Stimulated activated CD4-positive, alpha-beta T cell treated with anti-CD3 and anti-CD28 coated beads, TNF-alpha, amount 100 ng/mL, for 48 hours (primary cell): ENCODE measurements at places on chromosomes 1 and 21.

GRCh38 chr1:26999440-26999987, 6.0 kb downstream of the TRNP1 start:
- no peak for DNase-seq

DNA sequence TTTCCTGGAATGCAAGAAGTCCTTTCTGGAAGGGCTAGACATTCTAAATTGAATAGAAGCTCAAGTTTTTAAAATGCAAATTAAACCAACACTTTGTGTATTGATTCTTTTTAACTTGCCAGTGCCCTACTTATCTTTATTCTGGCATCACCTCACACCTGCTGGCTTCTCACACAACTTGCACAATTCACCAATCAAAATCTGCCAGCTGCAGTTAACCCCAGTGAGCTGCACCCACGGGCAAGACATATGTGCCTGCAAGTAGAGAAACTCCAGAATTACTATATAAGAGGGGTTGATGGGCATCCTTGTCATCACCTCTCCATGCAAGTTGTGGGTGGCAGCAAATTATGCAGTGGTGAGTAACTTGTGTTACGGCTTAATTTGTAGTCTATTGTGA, 11.7 kb upstream of the PLPPR4 start:
- DNase-seq = no peak

GRCh38 chr1:34754964-34755637, at the start of gene GJB5:
TSS of gene GJB5 (plus strand) at chr1:34755047. CDS start at chr1:34757331, 2,284 bp downstream.
- no peak for DNase-seq

DNA sequence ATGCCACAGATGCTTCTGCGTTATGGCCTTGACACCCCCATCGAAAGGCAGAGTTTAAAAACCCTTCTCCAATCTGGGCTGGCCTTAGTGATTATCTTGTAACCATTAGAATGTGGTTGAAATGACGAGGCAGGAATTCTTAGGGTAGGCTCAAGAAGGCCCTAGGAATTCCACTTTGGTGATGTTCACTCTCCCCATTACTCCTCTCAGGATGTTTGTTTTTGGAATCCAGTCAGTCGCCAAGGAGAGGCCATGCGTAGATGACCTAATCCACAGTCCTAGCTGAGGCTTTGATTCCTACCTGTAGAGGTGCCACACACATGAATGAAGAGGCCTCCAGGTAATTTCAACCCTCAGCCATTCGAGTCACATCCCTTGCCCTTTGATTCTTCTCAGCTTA, 318.2 kb downstream of the NEGR1 start:
- no peak for DNase-seq

GRCh38 chr21:41519806-41520559, 12.0 kb upstream of the TMPRSS2 start:
- no peak for DNase-seq

- no peak for DNase-seq
These were observed 210.9 kb downstream of the LTN1 start for GRCh38 chr21:28781602-28782276.

DNA sequence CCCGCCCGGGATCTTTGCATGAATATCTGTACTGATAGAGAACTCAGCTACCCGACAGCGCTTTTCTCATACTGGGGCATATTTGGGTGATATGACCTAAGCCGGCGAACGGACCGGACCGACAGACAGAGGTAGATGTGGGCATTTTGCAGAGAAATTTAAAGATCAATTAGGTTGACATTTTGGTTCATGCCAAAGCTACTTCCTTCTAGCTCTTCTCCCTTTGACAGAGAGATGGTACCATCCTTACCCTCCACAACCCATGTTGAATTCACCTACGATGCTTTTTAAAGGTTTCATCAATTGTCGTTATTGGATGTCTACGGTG, 459 bp downstream of the ARV1 start:
- no peak for DNase-seq

GRCh38 chr1:200938955-200939354, 44.3 kb downstream of the INAVA start:
- no peak for DNase-seq

DNA sequence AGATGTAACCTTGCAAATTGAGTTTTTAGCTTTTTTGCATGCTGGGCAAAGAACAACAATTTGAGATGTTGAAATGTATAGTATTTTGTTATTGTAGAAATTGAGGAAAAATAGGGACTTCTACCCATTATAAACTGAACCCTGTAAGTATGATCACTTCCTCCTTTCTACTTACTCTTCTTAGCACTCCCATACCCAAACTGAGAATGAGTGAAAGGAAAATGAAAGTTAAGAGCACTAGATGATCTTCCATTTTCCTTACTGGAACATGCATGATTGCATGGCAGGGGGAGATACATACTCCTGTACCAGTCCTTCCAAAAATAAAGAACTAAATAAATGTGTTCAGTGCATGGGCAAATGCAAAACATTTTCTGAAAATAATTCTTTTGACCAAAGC, 107.4 kb upstream of the KIAA1614 start:
- DNase-seq = no peak

DNA sequence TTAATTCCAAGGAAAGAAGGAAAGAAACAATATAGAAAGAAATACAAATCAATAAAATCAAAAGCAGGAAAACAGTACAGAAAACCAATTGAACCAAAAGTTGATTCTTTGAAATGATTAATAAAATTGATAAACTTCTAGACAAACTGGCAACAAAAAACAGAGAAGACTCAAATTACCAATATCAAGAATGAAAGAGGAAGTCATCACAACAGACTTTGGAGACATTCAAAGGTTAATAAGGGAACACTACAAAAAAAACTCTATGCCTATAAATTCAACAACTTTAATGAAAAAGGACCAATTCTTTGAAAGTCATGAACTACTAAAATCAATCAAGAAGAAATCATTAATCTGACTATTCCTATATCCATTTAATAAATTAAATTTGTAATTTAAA, 329.3 kb upstream of the NR5A2 start:
- DNase-seq = no peak

GRCh38 chr1:162390396-162391185, 9.1 kb downstream of the C1orf226 start:
- DNase-seq = no peak

- DNase-seq = no peak
These were observed 144.3 kb upstream of the C1orf21 start for GRCh38 chr1:184242507-184242943.

DNA sequence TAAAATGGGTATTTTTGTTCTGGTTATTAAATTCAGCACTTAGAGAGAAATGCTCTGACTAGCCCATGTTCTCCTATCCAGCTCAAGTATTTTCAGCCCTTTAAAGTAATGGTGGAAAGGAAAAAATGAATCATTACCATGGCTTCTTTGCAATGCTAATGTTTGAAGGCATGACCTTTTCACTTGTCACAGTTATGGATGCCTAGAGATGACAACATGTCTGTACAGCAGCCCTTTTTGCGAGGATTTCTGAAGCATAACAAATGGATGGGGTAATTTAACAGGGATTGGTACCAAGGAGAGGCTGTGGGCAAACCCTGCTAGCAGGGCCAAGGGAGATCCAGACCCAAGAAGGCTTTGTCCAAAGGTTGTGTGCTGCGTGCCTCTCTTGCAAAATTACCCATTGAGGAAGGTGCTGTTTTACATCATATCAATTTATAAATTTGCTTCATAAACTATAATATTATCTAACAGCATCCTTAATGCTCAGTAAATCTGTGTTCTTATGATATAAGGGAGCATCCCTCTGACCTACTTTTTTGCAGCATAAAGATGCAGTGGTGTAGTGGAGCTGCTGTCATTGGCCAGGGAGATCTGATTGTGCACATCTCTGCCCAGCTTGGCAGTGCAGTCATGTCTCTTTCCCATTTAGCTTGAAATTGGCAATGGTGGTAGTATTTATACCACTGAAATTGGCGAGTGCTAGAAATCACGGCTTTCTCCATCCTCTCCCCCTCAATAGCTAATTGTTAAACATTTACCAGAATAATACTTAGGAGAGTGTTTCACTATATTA, 327.1 kb downstream of the PCP4 start:
- no peak for DNase-seq

DNA sequence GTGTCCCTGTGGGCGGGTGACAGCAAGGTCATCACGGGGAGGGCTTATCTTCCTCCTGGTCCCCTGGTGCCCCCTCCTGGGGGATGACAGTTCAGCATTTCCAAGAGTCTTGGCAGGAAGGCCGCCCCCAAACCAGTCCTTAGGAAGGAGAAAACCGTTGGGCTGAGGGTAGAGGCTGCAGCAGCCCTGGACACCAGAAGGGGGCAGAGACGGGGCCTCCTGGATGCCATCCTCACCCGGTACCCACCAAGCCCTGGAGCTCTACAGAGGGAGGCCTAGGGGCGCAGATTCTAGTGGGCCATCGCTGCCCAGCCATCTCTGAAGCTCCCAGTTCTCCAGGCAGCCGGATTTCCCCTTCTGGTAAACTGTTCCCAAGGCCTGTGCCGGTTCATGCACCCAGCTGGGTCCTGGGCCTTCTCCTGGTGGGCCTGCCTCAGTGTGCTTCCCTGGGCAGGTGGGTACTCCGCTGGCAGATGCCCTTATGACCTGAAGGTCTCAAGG, 14.8 kb upstream of the ZNF669 start:
- DNase-seq = no peak

GRCh38 chr21:43619856-43620255, 39.4 kb downstream of the HSF2BP start:
- no peak for DNase-seq

DNA sequence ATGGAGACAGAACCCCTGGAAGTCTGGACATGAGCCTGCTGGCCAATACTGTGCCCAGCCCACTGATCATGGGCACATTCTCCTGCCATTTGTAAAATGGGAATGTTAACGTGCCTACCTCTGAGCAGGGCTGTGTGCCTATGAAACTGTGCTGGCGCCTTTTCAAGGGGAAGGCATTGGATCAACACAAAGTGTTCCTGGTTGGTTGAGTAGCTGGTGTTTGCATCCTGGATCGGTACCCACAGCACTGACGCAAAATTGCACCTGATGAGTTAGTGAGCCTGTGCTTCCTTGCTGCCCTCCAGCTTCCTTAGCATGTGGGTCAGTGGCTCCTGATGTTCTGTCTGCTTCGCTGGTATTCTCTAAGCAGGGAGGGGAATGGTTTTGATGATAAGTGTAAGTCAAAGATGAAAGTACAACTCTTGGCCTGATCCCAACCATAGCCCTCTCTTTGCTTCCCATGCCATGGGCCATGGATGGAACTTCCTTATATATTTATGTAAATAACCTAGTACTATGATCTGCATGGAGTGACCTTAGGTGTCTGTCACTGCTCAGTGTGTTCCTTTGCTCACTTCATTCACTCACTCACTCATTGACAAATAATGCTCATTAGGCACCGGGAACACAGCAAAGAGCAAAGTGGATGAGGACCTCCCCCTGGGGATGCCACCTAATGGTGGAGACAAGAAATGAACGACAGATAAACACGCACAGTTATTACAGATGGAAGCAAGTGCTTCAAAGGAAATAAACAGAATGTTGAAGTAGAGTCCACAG, 22.7 kb downstream of the MAB21L3 start:
- DNase-seq = no peak

- DNase-seq = no peak
These were observed 9.7 kb upstream of the TENT5C start for GRCh38 chr1:117596023-117596720.

DNA sequence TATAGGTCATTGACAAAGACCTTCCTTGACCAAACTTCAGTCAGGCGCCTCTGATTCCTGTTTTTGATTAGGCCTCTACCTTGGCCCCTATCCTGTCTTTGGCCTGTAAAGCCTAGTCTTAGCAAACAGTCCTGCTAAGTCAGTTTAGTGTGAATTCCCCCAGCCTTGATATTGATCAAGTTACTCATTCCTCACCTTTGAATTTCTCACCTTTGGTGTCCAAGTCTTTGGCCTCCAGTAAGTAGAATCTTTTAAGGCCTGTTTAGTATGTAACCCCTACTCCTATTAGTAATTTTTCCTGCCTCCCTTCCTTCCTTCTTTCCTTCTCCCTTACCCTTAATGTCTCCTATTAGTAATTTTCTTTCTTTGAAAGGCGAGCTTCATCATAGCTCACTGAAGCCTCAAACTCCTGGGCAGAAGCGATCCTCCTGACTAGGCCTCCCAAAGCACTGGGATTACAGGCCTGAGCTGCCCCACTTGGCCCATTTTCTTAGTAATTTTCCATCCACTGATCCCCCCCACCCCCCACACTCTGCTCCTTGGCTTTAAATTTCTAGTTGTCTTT, 13.0 kb upstream of the ZNF692 start:
- DNase-seq = no peak

GRCh38 chr1:88763649-88764406, 79.8 kb downstream of the PKN2 start:
- DNase-seq = no peak

- no peak for DNase-seq
These were observed 7.2 kb upstream of the GUCA2B start for GRCh38 chr1:42145764-42146625.

- DNase-seq = peak; percentile 41
These were observed 25.7 kb upstream of the ABCG1 start for GRCh38 chr21:42193131-42193671.

DNA sequence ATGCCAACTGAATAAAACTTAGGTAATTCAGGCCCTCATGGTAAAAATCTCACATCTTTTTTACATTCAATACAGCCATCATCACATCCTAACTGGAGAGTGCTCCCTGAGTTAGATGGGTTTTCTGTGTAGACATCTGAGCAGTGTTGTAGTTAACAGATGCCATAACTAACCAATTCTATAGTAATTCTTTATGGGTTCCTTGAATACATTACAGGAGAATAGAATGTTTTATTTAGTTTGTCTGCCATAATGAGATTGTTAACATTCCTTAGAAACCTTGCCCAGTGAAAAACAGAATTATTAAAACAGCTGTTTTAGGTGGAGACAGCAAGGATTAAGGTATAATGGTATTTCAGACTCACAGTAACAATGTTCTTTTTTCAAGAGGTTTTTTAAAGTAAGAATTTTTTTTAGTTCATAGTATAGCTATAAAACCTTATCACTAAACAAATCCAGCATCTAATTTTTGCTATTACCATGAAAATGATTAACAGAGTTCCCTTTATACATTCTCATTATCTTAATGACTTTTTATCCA, 95.3 kb downstream of the ATP5PO start:
- DNase-seq = no peak

- no peak for DNase-seq
These were observed 9.1 kb upstream of the SLC19A1 start for GRCh38 chr21:45551316-45551715.

DNA sequence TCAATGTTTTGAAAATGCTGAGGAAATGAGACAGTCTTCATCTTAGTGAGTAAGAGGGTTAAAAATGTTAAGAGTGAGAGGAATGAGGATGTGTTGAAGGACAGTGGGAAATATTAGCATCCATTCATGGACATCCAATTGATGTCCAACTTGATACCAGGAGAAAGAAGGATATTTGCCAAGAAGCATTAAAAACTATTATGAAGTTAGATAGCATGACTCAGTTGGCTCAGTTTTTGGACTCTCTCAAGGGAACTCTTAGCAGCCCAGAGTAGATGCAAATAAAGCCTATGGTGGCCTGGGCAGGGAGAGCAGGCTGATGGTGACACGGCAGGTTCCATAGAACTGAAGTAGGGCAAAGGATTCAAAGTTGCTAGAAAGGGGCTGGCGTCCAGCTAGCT, 171.0 kb downstream of the ZZZ3 start:
- DNase-seq = no peak

- DNase-seq = peak; percentile 9
These were observed at the start of gene STUM for GRCh38 chr1:226548256-226549093. TSS of gene STUM (plus strand) at chr1:226548764. CDS start at chr1:226548905, 141 bp downstream.

GRCh38 chr1:183652547-183653461, at the start of gene APOBEC4:
TSS of gene APOBEC4 (minus strand) at chr1:183653316. CDS start at chr1:183648781, 4,535 bp downstream.
- DNase-seq = no peak

GRCh38 chr1:104636581-104636980, 886.9 kb downstream of the AMY1C start:
- no peak for DNase-seq

GRCh38 chr1:24952413-24952841, 22.4 kb upstream of the RUNX3 start:
- DNase-seq = no peak

- DNase-seq = no peak
These were observed at the start of gene SPATC1L for GRCh38 chr21:46183910-46184624. TSS of gene SPATC1L (minus strand) at chr21:46184459. CDS start at chr21:46182816, 1,643 bp downstream.
